HCT116 (cell line): ENCODE measurements at places on chromosomes 7 and 10.

GRCh38 chr7:42010751-42011150 lies 226.3 kb downstream of the GLI3 start:
- no peak for DNase-seq

DNA sequence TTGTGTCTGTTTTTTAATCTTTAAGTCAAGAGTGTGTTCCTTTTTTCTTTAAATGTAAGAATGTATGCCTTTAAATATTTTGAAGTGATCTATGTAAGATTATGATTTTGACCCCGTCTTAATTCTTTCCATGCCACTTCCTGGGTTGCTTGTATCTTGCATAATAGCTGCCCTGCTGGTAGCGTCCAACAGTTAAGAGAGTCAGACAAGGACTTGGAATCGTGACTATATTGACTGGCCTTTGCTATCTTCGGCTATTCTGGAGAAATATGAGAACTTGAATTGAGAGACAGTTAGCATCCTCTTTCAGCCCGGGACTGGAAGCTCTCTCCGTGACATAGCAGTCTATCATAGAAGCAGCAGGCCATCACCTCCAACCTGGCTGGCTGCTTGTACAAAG lies 13.0 kb downstream of the NRP1 start:
- no peak for DNase-seq

GRCh38 chr10:53003094-53003493 lies 230.5 kb upstream of the MBL2 start:
- no peak for DNase-seq

- DNase-seq: no peak
Observed at GRCh38 chr7:26699766-26700165, 164.6 kb downstream of the SKAP2 start.

- no peak for DNase-seq
Observed at GRCh38 chr7:100886142-100886935, 3.2 kb downstream of the UFSP1 start.

- DNase-seq: no peak
Observed at GRCh38 chr10:130359711-130360110, 223.5 kb downstream of the GLRX3 start.

- DNase-seq: no peak
Observed at GRCh38 chr7:99255463-99255862, 17.2 kb upstream of the MYH16 start.

DNA sequence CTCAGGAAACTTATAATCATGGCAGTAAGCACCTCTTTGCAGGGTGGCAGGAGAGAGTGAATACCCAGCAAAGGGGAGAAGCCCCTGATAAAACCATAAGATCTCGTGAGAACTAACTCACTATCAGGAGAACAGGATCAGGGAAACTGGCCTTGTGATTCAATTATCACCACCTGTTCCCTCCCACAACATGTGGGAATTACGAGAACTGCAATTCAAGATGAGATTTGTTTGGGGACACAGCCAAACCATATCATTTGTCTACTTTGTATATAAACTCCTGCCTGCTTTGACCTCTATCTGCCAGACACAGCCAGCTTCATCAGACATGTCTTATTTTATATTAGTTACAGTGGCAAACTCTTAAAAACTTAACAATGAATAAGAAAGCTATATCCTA lies 50.4 kb downstream of the ARMC3 start:
- no peak for DNase-seq

GRCh38 chr7:115475761-115476385 lies 554.0 kb downstream of the MDFIC start:
- DNase-seq: no peak

DNA sequence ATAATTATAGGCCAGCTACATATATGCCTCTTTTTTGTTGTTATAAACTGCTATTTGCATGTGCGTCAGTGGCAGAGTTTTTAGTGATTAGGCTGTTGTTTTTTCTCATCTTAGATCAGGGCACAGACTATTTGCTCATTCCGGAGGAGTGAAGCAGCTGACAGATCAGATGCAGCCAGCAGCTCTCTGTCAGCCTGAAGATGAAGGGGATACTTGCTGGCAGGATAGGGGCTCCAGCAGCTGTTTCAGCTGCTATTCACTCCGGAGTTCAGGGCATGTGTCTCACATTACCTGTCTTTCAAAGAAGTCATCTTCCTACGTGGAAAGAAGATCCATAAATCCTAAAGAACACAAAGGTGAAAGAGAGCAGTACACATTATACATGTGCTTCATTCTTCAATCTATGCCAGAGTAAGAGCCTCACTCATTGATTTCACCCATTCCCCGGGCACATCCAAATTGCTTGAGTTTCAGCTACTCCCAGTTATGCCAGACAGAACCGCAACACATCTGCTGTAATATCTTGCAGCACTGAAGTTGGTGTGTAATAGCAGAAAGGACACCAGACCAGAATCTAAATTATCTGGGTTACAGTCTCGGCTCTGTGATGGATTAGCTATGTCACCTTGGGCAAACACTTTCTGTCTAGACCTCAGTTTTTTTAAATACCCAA lies 182.8 kb upstream of the CHRM2 start:
- DNase-seq: no peak

DNA sequence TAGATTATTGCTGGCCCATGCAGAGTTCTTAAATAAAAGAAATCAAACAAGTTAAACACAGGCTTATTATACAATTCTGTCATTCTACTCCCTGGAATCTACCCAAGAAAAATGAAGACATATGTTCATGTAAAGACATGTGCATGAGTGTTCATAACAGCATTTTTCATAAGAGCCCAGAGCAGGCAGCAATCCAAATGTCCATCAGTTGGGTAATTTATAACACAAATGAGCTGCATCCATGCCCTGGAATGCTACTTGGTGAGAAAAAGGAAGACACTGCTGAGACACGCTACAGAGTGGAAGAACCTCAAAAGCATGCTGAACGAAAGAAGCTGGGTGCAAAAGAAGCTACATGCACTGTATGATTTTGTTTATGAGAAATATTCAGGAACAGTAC lies 342.6 kb downstream of the TCERG1L start:
- DNase-seq: no peak

GRCh38 chr7:128226132-128226980 lies 14.7 kb upstream of the LEP start:
- no peak for DNase-seq

GRCh38 chr10:79392020-79392398 lies 44.7 kb downstream of the PPIF start:
- DNase-seq: no peak

- DNase-seq: no peak
Observed at GRCh38 chr7:115059321-115059720, 137.4 kb downstream of the MDFIC start.

DNA sequence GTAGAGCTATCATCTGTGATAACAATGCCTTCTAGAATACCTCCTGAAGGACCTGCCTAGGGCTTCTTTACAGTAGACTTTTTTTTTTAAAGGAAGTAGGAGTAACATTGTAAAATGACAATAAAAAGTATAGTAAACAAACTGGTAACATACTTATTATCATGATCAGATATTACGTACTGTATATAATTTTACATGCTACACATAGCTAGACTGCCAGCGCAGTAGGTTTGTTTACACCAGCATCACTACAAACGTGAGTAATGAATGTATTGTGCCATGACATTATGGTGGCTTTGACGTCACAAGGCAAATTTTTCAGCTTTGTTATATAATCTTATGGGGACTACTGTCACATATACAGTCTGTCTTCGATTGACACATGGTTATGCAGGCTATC lies 15.4 kb upstream of the ZRANB1 start:
- no peak for DNase-seq

- no peak for DNase-seq
Observed at GRCh38 chr7:125119559-125120115, 190.0 kb upstream of the POT1 start.

- DNase-seq: peak; percentile 98
Observed at GRCh38 chr10:63707254-63707910, 186.2 kb downstream of the REEP3 start.

DNA sequence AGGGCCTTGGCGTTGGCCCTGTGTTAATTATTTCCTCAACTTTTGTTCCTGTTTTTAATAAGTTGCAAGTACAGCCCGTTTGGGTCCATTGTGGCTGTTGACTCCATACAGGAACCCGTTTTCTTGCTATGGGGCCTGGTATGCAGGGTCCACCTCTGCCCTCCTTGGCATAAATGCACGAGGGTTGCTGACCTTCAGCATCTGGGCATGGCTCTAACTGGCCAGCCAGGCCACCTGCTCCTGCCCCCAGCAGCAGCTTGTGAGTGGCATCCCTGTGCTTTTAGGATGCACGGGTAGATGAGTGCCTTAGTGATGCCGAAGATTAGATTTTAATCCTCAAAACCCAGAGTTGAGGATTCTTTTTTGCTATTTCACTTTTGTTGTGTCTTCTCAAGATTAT lies 123.2 kb downstream of the GLRX3 start:
- no peak for DNase-seq

DNA sequence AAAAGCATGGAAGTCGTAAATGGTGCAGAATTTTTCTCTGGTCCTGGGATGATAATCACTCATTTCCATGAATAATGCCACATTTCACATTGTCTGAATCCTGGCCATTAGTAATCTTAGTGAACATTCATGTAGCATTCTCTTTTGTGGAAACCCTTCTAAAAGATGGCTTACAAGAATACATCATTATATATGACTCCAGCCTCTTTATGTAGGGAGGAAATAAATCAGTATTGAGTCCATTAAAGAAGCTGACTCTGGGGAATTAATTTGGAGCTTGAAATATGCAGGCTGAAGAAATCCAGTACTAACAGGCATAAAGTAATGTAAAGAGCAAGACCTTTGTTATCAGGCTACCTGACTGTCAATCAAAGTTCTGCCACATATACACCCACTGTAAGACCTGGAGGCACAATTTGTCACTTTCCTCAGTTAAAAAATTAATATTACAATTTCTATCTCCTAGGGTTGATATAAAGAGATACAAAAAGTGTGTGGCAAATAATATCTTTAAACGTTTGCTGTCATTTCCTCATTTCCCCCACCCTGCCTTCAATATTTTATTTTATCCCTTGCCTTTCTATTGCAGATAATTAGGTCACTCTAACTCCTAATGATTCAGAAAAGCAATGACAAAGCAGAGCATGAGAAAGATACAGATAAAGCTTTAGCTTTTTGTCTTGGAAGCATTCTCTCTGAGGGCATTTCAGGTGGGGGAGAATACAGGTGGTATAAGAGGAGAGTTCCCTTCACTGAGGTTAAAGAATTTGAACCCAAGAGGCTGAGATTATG lies 1122.0 kb upstream of the GHITM start:
- no peak for DNase-seq
